NCI-H460 (cell line): ENCODE measurements at places on chromosomes 13 and 19. TPM values are rescaled to one million over a fixed set of nuclear protein-coding genes. Genes with fewer than 3 reads are reported as not detected.

DNA sequence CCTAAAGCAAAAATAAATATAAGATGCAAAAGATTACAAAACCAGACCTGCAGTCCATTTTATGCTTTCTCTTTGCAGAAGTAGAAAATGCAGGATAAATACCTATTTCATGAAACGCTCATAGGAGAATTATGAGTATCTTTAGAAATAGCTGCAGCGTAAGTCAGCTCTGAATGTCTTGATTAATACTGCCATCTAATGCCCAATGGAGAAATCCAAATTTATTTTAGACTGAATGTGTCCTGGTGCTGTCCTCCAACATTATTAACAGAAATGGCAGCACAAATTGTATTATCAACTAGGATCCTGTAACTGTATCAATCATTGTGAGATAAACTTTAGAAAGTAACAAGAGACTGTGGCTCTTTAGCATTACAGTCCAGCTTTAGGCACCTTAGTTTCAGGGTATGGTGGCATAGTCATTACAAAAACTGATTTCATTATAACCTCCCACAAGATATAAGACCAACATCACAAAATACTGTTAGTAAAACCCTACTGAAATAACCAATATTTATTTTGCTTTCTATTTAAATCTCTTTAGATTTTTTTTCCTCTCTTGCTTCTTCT, 162.1 kb upstream of the MIR17HG start:
- peak; percentile 26 for DNase-seq

DNA sequence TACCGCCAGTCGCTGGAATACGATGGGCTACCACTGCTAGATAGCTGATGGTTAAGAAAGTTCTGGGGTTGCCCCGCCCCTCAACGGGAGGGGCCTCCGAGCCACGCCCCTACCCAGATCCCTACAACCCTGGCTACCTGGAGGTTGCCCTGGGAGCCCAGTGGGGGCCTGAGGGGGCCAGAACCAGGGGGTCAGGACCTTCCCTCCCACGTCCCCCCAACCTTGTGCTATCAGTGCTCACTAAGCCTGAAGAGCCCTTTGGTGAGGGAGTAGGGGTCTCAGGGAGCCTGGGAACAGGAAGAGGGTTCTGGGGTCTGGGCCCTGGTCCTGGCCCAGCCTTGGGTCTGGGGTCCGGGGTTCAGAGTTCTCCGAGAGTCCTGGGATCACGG, 8.9 kb downstream of the OCEL1 start:
- no peak for DNase-seq

DNA sequence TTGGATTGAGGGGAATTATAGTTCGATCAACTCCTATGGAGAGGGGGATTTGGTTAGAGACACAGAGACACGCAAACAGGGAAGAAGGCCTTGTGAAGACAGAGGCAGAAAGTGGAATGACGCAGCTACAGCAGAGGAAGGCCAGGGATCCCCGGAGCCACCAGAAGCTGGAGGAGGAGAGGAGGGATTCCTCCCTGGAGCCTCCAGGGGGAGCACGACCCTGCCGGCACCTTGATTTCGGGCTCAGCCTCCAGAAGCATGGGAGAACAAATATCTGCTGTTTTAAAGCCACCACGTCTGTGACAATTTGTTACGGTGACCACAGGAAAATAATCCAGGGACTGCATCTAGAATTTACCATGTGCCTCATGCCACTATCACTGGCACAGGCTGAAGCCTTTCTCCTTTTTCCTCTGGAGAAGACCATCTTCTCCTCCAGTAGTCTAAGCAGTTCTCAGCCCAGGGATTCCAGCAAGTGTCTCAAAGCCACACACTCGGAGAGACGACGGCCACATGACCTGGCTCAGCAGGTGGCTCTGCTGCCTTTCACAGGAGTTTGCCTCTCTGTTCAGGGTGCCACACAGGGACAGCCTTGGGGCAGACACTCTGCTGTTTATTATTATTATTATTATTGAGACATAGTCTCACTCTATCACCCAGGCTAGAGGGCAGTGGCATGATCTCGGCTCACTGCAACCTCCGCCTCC, 39.9 kb upstream of the CCNE1 start:
- peak; percentile 24 for DNase-seq

- no peak for DNase-seq
Measured at GRCh38 chr13:56903710-56904282, 236.9 kb upstream of the PRR20A start.

GRCh38 chr19:43872547-43873336, 45.6 kb downstream of the ZNF283 start:
- peak; percentile 1 for DNase-seq

DNA sequence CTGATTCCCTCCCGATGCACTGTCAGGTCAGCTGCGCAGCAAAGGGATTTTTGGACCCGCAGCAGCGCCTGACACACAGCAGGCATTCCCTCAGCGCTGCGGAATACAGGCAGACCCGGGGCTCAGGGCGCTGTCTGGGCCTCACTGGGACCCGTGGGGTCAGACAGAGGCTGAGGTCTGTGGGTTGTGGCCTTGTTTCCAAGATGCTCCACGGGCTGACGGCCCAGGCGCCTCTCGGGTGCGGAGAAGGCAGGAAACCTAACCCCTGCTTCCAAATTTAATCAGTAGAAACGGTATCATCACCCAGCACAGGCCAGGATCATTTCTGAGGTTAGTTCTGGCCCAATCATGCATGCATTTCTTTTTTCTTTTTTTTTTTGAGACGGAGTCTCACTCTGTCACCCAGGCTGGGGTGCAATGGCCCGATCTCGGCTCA, 686 bp upstream of the RNF126 start:
- no peak for DNase-seq

GRCh38 chr13:71524613-71525304, 342.2 kb downstream of the DACH1 start:
- DNase-seq, result no peak

DNA sequence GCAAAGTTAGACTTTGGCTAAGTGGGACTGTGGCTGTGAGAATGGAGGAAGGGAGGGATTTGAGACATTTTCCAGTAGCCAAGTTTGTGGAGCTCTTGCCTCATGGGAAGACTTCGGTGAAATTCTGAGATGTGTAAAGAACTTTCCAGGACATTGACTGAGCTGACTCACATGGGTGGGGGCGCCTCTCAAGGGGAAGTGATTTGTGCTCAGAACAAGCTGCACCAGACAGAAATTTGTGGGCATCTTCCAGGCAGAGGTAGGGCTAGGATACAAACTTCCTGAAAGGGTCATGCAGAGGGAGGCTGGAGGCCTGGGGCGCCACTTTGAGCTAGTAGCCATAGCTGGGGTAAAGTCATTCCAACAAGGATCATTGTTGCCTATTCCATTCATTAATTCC, 9.8 kb upstream of the SIGLEC10 start:
- DNase-seq, result no peak

DNA sequence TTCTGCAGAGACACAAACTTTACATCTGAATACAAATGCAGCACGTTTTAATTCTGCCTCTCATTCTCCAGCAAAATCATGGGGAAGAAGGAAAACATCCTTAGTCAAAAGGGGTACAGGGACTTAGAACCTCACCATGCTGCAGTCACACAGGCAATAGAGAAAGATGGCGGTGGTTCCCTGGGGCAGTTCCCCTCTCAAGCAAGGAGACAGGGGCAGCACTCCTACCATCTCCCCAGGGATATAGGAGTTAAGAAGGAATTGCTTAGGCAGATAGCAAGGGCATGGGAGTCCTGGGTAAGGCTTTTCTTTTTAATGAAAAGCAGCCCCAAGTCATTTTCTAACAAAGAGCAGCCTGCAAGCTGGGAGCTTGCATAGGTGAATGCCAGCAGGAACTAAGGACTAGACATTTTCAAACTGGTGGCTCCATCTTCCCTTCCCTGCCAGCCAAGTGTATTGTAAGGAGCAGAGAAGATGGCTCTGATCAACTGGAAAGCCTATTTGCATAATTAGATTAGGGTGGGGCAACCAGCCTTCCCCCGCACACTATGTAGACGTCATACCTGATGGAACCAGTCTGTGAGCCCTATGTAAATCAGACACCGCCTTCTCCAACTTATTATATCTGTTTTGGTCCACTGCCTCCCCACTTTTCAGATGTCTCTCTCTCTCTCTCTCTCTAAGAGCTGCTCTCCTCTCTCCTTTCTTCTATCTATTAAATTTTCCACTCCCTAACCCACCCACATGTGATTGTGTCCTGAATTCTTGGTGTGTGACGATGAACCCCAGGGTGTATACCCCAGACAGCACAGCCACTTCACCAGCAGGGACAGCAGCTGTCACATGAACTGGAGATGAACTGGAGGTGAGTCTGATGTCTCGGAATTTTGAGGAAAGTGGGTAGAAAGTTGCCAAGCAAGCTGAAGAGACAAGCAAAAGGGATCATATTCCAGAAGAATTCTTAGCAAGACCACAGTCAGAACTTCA, 514.5 kb downstream of the IRS2 start:
- peak; percentile 86 for DNase-seq

GRCh38 chr19:9877780-9878510, 42.8 kb downstream of the PIN1 start:
- DNase-seq, result no peak

DNA sequence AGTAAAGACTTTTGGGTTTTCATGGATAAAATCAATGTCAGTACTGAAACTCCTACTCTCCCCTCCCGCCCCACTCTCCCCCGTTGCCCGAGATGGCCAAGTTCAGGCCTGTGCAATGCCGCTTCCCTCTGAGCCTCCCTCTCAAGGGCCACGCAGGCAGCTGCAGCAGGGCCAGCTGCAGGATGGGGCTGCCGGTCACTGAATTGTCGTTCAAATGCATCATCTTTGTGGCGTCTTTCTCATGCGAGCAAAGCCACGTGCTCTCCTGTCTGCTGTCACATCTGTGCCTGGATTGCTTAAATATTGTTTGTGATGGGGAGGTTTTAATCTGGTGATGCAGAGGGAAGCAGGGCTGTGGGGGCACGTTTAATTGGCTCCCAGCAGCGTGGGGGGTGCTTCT, 26.6 kb downstream of the SHISA2 start:
- no peak for DNase-seq

GRCh38 chr19:16764793-16765433, 45.3 kb downstream of the NWD1 start:
- no peak for DNase-seq

DNA sequence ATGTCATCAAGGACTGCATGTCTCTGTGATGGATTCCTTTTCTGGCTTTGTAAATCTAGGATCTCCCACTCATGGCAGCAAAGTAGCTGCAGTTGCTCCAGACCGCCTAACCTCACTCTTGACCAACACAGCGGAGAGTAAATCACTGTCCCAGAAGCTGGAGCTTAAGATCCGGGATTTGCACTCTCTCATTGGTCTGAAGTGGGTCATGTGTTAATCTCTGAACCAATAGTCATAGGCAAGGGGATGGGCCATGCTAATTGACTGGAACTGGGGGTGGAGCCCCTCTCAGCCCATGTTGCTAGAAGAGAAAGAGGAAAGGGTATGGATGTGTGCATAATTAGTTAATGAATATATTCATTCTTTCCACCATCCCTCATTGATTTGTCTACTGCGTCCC, 34.0 kb downstream of the VAV1 start:
- no peak for DNase-seq

DNA sequence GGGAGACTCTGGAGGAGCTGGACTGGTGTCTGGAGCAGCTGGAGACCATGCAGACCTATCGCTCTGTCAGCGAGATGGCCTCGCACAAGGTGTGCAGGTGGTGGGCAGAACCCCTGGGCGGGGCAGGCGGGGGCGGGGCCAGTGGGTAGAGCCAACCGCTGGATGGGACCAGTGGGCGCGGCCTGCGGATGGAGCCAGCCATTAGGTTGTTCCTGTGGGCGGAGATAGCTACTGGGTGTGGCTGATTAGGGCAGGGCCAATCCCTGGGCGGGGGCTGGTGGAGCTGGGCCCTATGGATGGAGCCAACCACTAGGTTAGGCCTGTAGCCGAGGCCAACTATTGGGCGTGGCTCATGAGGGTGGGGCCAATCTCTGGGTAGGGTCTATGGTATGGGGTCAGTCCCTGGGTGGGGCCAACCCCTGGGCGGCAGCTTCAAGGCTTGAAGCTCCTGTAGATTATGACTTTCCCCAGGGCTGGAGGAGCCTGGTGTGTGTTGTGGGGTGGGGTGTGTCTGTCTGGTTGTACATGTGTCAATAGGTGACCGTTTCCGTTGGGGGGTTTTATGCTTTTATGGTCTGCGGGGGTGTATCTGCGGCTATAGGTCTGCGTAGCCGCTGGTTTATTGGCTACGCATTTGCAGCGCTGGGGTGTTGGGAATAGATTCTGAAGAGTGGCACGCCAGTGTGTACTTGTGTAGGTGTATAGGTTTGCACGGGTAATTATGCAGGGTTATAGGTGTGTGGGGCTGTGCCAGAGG, 30.7 kb downstream of the PDE4A start:
- DNase-seq, result no peak

DNA sequence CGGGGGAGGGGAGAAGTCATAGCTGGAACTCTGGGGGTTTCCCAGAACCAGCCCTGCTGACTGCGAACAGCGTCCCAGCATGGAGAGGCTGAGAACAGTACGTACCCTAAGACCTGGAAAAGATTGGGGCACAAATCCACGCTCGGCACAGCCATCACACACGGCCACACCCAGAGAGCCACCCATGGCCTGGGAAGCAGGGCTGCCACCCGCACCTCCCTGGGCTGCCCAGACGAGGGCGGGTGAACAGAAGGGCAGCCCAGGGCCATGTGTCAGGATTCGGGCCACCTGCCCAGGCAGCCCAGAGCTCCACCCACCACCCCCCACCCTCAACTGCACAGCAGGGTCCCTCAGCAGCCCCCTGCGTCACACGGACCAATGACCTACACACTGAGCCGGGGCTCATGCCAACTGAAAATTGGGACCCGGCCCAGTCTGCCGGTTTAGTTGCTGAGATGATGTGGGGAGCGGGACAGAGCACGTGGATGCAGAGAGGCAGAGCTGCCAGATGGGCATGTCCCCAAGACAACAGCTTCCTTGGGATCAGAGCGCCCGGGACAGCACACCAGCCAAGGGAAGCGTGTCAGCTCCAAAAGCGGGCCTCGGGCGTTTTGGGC, 8.5 kb downstream of the UBXN6 start:
- no peak for DNase-seq

DNA sequence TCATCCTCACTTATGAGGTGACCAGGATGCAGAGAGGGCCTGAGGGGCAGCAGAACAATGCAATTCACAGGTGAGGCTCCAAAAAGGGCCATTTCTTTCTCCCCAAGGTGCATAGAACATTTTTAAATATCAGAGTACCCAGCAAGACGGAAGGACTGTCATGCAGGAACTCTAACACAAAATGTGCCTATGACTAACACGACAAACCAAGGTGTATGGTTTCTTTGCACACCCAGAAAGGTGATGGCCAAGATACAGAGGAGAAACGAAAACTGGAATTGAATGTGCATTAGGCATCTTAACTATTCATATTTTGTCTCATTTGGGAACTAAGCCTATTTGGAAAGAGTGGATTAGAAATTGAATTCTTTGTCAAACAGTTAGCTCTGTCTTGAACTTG, 29.9 kb downstream of the SHISA2 start:
- no peak for DNase-seq

GRCh38 chr19:44942067-44942571, at the start of gene APOC4:
TSS of gene APOC4 (plus strand) at chr19:44942237. CDS start at chr19:44942278, 41 bp downstream.
- DNase-seq, result no peak

Gene BLOC1S3
- total RNA-seq, result 4.0 and 4.2 TPM in 2 replicates

Gene SMIM44
- total RNA-seq, result not detected in 2 replicates

Gene KLK2
- not detected in 2 replicates for total RNA-seq

Gene HNRNPA1L2
- 2.9 and 4.5 TPM in 2 replicates for total RNA-seq

Gene PEAK3
- total RNA-seq, result not detected in 2 replicates

Gene ZNF625
- total RNA-seq, result not detected in 2 replicates

Gene CRX
- not detected in 2 replicates for total RNA-seq

Gene NCAN
- total RNA-seq, result 0.05 TPM in 1 of 2 replicates, not detected in the other

Gene TUBA3C
- not detected in 2 replicates for total RNA-seq

Gene ECSIT
- 37.3 and 40.3 TPM in 2 replicates for total RNA-seq
